ENCODE measurements at places on chromosomes 4 and X.

GRCh38 chr4:93776386-93777080 lies 52.0 kb upstream of the ATOH1 start:
- no peak for DNase-seq

GRCh38 chr4:6724421-6725111 lies 8.6 kb downstream of the BLOC1S4 start:
- DNase-seq: no peak

DNA sequence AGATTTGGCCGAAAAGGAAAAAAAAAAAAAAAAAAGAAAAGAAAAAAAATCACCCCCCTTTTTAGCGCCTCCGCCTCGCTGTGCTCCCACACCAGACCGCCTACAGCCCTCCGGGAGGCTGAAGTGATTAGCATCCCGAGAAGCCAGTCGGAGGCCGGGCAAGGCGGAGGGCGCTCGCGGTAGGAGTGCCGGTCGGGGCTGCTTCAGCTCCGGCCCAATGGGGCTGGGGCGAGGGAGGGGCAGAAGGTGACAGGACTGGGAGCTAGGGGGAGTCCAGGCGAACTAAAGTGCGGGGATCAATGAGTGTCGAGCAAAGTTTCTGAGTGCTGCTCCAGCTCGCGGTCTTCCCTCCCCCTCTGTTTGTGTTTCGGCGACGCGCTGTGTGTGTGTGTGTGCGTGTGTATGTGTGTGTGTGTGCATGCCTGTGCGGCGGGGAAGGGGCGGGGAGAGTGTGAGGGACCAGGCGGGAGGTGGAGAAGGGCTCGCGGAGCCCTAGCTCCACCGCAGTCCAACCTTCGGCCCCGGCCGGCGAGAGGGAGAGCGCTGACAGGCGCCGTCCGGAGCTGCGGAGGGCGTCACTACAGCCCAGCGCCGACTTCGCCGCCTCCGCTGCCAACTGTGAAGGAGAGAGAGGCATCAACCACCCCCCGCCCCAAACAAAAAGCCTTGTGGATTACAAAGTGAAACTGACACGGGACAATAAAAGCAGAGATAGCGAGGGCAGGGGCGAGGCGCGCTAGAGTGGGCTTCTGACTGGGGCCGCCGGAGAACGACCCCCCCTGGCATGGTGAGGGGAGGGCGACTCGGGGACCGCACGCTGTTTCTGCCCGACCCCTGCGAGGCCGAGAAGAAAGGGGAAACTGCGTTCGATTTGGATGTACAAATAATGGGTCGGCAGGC lies at the start of gene FAT4:
TSS of gene FAT4 (plus strand) at position 280 of the 900 bp plus-strand sequence. CDS start 1,457 bp downstream, outside the sequence.
- DNase-seq: no peak

GRCh38 chrX:37380924-37381323 lies 31.8 kb downstream of the PRRG1 start:
- DNase-seq: no peak

- no peak for DNase-seq
Measured at GRCh38 chr4:56465599-56466295, 1.7 kb upstream of the SRP72 start.

DNA sequence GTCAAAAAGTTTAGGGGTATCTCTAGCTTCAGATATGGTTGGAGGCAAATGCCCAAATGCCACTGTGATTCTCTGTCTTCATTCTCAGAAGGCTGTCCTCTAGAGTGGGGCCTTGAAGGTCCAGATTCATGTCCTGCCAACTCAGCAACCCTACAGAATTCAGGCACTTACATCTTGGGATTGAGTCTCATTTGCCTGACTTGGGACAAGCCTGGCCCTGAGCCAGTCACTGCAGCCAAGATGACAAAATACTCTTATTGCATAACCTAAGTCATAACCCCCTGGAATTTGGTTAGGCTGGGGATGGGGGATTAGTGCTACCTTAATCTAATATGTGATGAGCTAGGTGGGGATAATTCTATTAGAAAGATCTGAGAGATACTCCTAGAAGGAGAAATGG lies 100.5 kb downstream of the AREG start:
- DNase-seq: no peak

DNA sequence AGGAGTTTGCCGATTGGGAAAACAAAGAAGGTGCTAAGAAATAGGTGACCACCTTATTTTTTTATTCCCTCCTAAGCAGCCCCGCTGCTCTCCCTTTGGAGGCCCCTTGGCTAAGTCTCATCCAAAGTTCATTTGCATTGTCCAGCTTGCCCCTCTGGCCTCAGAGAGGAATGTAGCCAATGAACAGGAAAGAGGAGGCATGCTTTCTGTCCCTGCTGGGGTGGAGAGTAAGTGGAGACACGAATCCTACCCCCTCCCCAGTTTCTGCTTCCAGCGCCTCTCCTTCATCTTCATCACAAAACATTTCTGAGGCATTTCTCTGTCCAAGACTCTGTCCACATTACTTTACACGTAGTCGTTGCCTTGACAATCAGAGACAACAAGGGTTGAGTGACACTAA lies 38.7 kb downstream of the NLGN3 start:
- DNase-seq: no peak

DNA sequence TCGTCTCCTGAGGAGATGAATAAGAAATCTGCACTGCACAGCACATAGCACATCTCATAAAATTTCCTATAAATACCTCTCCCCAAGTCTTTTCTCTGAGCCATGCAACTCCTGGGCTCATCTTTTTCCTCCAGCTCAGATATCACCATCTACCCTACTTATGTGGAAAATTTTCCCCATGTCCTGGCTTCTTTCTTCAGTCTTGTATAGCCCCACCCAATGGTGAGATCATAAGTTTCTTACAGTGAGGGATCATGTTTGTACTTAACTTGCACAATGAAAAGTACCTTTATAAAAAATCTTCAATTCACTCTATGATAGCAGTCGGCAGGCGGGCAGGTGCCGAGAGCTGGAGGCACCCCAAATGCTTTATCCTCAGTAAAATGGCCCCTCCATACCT lies 198.6 kb upstream of the S100G start:
- no peak for DNase-seq

DNA sequence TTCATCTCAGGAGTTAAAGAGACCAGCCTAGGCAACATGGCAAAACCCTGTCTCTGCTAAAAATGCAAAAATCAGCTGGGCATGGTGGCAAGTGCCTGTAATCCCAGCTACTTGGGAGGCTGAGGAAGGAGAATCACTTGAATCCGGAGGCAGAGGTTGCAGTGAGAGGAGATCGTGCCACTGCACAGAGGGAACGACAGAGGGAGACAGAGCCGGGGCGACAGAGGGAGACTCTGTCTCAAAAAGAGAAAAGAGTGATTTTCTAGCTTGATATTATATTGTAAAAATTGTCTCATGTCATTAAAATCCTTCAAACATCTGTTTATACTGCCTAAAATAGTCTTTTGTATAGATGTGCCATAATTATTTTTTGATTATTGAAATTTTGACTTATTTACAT lies 225.4 kb upstream of the AGA start:
- DNase-seq: no peak

DNA sequence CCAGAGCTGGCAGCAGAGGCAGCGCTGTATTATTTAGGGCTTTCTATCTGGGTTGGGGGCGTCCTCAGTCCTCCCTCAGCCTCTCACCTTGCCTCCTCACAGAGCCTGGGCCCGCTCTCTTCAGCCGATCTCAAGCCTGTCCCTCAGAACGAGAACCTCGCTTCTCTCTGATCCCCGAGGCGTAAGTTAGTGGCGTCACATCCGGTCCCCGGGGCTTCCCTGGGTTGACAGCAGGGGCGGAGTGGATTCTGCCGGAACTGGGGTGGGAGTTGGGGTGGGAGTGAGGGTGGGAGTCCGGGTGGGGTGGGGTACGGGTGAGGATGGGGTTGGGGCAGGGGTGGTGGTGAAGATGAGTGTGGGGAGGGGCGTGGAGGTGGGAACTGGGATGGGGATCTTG lies at the start of gene MAGEA10:
TSS of gene MAGEA10 (minus strand) at position 190 of the 397 bp plus-strand sequence. CDS start 2,957 bp downstream, outside the sequence.
- DNase-seq: no peak

DNA sequence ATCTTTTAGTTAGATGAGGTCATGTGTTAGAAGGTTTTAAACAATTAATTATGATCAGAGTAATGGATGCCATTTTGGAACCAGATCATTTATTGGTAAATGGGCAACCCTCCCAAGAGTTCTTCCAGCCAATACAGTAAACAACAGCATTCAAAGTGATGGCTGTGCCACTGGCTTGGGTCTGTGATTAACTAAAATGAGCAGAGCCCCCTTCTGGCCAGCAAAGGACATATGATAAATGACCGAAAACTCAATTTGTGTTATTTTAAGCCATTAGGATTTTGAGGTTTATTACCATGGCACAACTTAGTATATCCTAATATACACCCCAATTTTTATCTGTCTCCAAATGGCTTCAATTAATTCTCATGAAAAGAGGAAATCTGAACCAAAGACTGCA lies 90.8 kb upstream of the NPFFR2 start:
- no peak for DNase-seq

- DNase-seq: no peak
Measured at GRCh38 chrX:105375816-105376215, 155.3 kb upstream of the TEX13A start.

DNA sequence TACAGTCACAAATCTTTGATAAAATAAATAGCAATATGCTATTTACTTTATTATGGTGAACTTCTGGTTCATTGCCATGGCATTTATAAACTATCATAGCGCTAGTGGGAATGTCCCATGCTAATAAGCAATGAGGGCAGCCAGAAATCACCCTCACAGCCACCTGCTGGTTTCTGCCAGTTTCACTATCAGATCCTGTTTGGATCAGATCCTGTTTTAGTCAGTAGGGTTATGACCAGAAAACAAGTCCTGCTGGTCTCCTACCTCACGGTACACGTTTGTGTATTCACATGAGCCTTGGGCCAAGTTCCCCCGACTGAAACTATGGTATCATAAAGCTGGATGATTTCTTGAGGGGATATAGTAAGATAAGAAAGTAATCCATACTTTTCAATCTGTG lies 17.7 kb downstream of the FOXR2 start:
- no peak for DNase-seq

DNA sequence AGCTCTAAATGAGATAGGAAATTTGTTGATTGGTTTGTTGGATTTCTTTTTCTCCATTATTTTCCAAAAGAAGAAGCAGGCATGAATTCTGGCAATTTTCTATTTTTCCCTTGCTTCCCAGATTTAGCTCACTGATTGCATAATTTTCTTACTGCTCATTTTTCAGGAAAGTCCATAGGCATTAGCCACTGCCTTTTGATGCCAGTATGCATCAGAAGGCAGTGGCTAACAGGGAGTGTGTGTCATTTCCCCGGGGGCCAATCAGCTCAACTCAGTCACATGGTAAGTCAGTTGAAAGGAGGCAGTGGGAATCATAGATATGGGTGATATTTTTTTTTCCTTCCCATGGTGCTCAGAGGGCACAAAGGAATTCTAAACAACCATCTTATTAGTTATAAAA lies 156.7 kb downstream of the TRIML1 start:
- DNase-seq: no peak

DNA sequence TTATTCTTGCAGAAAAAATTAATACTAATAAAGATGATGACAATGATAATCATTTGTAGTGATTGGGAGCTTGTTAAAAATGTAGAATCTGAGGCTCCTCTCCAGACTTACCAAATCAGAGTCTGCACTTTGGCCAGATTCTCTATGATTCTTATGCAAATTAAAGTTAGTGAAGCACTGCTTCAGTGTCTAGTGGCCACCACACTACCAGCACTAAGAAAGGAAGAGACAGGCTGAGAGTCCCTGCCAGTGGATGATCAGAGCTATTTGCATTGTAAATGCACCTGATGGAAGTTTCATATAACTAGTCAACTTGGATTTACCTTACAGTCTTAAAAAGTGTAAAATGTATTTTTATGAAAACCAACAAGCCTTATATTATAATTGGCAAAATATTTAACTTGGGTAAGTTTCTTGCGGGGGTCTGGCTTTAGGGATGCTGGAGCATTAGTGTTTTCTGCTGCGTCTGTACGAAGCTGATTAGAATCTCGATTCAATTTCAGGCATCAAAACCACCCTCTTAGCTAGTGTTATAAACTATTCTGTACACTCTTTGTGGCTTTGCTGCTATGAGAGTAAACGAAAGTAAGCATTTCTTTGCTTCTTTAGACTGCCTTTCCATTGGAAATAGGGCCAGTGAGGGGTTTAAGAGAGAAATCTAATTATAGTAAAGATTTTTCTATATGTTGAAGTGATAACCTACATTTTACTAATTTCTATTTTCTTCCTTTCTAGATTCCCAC lies 114.1 kb downstream of the TLL1 start:
- no peak for DNase-seq

DNA sequence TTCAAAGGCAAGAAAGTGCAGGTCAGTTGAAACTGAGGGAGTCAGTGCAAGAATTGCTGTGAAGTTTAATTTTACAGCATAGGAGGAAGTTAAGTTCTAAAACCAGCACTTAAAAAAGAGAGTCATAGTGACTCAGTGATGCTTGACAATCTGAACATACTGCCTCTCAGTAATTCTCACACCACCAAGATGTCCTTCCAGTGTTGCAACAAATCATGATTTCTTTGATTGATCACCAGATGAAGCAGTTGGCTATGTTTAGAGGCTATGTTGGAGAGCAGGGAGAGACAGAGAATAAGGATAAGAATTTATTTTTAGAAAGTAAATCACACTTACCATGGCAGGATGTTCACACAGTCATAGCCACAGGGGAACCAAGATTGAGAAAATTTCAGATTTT lies 13.2 kb downstream of the TRIM2 start:
- no peak for DNase-seq

GRCh38 chr4:40363945-40364344 lies 28.8 kb downstream of the CHRNA9 start:
- DNase-seq: no peak

- DNase-seq: no peak
Measured at GRCh38 chrX:53262918-53263394, 18.4 kb downstream of the IQSEC2 start.

- DNase-seq: no peak
Measured at GRCh38 chr4:89026542-89026941, 30.4 kb downstream of the FAM13A start.

DNA sequence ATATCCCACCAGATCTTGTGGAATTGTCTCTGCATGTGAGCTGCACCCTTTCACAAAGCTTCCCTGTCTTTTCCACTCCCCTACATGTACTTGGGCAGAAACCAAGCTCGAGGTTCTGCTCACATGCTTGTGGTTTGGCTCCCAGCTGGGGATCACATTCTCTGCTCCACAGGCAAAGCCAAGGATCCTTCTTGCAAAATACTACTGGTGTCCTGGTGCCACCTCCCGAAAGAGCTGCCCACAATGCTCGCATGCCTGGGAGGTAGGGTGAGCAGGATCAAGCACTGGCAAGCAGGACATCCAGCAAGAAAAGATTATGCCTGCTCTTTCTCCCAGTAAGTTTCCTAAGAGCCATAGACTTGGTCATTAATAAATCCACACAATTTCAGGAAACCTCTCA lies 45.1 kb upstream of the PPARGC1A start:
- no peak for DNase-seq

- no peak for DNase-seq
Measured at GRCh38 chr4:7388627-7389026, 46.1 kb downstream of the PSAPL1 start.

DNA sequence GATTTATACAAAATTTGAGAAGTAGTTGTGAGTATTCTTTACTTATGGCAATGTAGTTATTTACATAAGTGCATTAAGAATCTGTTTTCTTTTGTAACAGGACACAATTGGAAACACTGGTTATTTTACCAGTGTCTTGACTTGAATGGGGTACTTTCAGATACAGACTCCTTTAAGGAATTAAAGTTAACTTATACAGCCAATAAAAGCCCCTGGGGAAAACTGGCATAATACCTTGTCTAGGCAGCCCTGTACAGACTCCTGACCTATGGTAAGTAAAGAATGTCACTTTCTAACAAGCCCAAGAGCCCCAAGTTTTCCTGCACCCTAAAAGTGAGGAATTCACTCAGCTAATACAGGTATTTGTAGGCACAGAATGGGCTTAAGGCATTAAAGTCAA lies 241.8 kb downstream of the CPXCR1 start:
- DNase-seq: no peak

All from stimulated activated CD4-positive, alpha-beta T cell treated with anti-CD3 and anti-CD28 coated beads, Interleukin-12 subunit alpha, Interleukin-12 subunit beta, amount 100 ng/mL, for 48 hours (primary cell).